ENCODE measurements at places on chromosomes 7 and 10.

GRCh38 chr7:138433583-138434443, 26.2 kb upstream of the TRIM24 start:
- DNase-seq = no peak

GRCh38 chr7:4745971-4746919, 29.2 kb upstream of the AP5Z1 start:
- no peak for DNase-seq

GRCh38 chr7:138370956-138371355, 89.1 kb upstream of the TRIM24 start:
- DNase-seq = no peak

GRCh38 chr10:61804414-61804813, 97.1 kb upstream of the ARID5B start:
- no peak for DNase-seq

- DNase-seq = no peak
Measured at GRCh38 chr10:27503498-27504006, 552 bp upstream of the RAB18 start.

Measured in activated T-cell treated with anti-CD3 and anti-CD28 coated beads for 24 hours (primary cell).